ENCODE measurements at places on chromosomes 5 and 9.

DNA sequence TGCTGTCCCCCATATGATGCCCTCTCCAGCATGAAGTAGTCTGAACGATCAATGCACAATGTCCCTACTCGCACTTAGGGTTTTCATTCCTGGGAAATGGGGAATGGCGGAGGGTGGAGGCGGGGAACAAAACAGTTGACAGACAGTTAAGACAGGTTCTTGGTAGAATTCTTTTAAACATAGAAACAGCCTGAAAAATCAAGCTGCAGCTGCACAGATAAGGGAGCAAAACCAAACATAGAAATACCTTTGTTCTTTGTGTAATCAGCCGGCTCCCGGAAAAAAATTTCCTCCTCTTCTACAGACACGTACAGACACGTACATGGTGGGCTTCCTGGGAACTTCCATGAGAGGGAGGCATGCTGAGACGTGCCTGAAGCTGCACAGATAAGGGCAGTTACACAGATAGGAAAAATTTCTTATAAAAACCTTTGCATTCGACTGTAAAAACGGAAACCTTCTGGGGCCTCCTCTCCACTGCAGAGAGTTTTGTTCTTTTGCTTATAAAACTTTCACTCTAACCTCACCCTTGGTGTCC, 662.4 kb upstream of the PTPRD start:
- no peak for DNase-seq

- DNase-seq = peak; percentile 73
Observed at GRCh38 chr5:134086943-134087305, 27.6 kb upstream of the TCF7 start.

DNA sequence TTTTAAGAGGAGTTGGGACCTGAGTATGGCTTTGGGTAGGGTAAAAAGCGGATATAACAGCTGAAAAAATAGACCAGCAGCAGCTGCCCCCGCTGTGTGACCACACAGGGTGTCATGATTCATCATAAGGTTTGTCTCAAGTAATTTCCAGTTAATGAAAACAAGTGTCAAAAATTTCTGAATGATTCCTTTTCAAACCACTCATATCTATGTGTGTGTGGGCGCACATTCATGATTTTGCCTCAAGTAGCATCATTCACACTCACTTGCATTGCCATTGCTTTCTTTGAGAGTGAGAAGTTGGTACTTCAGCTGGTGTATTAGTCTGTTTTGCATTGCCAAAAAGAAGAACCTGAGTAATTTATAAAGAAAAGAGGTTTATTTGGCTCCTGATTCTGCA, 12.1 kb upstream of the TNFAIP8 start:
- DNase-seq = no peak

DNA sequence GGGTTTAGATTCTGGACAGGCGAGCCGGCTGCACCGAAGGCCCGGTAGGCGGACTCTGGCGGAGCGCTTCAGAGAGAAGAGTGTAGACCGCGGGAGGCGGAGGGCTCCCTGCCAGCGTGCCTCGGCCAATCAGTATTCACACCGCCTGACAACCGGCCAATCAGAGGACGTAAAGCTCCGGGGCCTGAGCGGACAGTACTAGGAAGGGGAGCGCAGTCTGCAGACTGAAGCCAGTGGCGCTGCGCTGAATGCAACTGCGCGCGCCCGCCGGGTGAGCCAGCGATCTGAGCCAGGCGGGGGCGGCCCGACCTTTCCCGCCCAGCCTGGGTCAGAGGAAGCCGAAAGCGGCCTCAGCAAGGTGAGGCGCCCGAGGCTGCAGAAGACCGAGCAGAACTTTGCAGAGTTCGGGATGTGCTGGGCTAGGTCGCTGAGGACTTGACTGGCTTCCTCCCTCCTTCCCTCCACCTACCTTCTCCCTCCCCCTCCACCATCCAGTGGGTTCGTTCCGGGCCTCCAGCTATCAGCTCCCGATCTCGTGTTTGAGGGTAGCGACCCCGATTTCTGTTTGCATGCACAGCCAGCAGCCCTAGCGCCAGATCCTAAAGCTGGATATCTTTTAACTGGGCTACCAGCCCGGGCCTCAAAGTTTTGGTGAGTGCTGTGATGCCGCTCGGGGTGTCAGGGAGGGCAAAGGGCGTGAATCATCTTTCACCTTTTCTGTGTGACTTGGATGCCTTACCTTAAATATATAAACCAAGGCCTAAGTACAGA, at the start of gene DMRT2:
DMRT2 (plus strand) TSS at position 233 of the 771 bp plus-strand sequence. CDS start 1,257 bp downstream, outside the sequence.
- DNase-seq = no peak

- DNase-seq = no peak
Observed at GRCh38 chr9:113995401-113995800, 82.7 kb downstream of the AMBP start.

- DNase-seq = no peak
Observed at GRCh38 chr9:108473209-108474112, 382.3 kb downstream of the ACTL7B start.

DNA sequence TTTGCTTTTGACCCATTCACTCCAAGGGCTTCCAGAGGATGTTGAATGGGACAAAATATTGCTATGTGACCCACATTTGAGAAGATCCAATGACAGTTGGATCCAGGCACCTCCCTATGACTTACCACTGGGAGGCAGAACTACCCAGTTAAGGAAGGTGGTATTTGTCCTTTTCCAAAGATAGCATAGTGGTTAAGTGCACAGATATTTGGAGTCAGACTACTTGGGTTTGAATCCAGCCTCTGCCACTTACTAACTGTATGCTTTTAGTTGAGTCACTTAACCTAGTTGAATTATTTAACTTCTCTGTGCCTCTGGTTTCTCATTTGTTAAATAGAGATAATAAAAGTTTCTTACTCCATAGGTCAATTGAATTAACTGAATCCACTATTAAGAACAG, 74.5 kb upstream of the PALM2AKAP2 start:
- DNase-seq = no peak
